ENCODE measurements at places on chromosomes 12 and 14.

DNA sequence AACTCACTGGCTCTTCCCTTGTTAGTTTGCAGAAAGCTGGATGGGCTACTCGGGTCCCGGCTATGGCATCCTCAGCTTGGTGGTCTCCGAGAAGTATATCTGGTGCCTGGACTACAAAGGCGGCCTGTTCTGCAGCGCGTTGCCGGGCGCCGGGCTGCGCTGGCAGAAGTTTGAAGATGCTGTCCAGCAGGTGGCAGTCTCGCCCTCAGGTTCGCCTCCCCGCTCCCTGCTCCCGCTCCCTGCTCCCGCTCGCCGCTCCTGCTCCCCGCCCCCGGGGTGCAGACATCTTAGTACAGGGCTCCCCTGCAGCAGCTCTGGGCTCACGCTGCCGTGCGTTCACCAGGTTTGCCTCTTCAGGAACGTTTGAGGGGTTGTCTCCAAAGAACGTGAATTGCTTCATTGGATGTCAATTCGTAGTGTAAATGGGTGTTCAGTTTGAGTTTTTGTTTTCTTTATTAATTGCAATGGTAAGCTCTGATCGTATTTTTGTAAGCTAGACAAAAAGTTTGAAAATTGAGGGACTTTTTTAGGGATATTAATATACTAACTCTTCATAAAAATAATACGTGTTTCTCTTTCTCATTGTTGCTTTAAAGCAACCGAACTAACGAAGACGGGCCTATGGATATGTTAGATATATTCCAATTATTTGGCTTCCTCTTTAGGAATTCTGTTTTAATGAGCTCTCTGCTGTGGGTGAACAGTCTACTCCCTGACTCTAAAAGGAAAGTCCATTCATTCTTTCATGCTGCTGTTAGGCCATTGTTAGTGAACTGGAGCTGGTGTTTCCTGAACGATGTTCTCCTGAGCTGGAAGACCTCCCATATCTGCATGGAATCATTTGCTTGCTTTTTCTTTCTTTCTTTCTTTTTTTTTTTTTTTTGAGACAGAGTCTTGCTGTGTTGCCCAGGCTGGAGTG lies 71.3 kb downstream of the ANKRD9 start:
- DNase-seq, result peak; percentile 31

GRCh38 chr12:125194987-125195386 lies 129.8 kb downstream of the AACS start:
- DNase-seq, result no peak

DNA sequence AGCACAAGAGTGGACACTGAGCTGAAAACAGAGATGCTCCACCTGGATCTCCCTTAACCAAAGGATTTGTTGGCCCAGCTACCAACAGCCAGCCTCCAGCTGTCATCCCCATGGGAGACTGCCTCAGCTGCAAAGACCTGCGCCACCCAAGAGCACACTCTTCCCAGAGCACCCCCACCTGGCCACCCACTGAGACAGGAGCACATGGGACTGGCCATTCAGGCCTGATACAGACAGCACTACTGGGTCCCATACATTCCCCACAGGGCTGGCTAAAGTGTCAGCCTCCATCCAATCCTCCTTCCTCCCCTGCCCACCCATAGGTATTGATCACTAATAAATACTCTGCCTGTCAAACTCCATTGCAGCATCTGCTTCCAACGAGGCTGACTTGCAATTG lies 241.5 kb downstream of the BCL11B start:
- no peak for DNase-seq

- DNase-seq, result no peak
Measured at GRCh38 chr14:92655419-92656201, 92.8 kb downstream of the LGMN start.

DNA sequence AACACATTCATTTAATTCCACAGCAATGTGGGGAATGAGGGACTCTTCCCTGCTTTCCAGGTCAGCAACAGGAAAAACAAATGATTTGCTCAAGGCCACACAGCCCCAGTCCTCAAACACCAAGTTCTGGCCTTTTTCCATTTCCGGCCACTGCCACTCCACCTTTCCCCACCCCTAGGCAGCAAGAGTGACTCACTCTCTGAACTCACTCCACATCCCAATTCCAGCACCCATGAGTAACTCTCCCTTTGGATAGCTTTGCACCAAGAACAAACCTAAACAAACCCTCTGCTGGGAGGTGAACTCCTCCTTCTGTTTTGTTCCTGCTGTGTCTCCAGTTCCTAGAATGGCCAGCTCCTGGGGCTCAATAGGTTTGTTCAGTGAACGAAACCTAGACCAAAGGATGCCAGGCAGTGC lies 30.4 kb upstream of the PLEKHG6 start:
- peak; percentile 77 for DNase-seq

DNA sequence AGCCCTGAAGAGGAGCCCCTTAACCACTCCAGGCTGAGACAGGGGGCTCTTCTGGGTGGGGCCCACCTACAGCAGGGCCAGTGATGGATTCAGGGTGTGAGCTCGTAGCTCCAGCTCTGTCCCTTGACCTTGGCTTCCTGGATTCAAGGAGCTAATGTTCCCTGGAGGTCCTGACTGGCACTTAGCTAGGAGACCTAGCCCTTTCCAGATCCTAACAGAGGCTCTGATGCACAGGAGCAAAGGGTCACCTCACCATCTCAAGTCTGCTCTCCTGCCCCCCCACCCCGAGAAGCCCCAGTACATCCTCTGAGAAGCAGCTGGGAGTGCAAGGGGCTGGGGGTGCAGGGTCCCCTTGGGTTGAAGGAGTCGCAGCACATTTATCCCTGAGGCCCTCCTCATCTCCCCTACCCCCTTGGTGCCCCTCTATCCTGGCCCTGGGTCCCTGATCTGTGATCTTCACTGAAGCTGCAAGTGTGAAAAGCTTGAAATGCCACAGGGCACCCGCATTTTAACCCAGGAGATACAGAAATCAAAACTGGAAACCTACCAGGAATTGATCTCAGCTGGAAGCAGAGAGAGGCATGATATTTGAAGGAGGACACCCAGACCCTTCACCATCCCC lies 2.9 kb downstream of the RIN3 start:
- DNase-seq, result no peak

- no peak for DNase-seq
Measured at GRCh38 chr14:24376448-24377070, 8.6 kb downstream of the NFATC4 start.

DNA sequence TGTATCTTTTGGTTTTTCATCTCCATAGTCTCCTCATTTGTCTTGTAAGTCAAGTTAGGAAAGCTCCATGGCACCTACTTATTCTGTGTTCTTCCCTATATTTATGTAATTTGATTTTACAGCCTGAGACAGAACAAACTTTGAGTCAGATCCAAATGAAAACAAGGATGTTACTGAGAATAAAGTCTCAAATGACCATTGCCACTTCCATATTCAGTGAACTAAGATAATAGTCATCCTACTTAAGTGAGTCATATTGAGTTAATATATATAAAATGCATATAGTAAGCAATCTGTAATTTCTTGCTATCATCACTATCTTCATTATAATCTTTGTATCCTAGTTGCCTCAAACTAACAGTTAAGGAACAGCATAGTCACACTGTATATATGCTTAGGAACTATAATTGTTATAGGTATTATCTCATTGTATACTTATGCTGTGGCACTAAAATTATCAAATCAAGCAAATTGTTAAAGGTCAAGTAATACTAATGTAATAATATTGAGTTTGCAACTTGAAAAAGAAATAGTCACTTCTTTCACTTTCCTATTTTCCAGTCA lies 30.8 kb downstream of the TMTC3 start:
- DNase-seq, result no peak

GRCh38 chr14:29755311-29756018 lies 172.2 kb downstream of the PRKD1 start:
- DNase-seq, result no peak

DNA sequence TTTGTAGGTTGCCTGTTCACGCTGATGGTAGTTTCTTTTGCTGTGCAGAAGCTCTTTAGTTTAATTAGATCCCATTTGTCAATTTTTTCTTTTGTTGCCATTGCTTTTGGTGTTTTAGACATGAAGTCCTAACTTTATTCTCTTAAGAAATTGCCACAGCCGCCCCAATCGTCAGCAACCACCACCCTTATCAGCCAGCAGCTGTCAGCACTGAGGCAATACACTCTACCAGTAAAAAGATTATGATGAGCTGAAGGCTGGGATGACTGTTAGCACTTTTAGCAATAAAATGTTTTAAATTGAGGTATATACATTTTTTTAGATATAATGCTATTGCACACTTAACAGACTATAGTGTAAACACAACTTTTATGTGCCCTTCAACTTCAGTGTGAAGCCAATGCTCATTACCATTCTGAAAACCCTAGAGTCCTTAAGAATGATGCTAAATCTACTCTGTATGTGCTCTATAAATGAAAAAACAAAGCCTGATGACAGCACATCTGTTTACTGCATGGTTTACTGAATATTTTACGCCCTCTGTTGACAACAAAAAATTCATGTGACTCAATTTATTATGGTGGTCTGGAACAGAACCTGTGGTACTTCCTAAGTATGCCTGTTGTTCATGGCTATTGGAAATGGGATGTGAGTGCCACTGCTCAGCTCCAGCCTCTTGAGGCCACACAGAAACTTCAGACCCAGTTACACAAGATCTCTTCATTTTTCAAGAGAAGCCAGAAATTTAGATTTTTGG lies 197.4 kb downstream of the DUSP6 start:
- DNase-seq, result no peak

DNA sequence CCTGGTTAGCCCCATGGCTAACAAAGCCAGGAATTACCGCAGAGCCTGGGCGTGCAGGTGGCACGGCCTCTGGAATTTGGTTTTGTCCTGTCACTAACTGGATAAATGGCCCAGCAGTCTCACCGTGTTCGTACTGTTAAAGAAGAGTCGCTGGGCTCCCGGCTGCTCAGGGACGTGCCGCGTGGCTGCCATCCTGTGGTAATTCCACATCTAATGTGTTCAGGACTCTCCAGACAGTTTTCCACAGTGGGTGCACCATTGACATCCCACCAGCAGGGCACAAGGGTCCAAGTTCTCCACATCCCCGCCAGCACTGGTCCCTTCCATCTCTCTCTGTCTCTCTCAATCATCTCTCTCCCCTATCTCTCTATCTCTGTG lies 19.6 kb downstream of the NOC4L start:
- no peak for DNase-seq

- no peak for DNase-seq
Measured at GRCh38 chr12:5582018-5582417, 150.1 kb downstream of the NTF3 start.

DNA sequence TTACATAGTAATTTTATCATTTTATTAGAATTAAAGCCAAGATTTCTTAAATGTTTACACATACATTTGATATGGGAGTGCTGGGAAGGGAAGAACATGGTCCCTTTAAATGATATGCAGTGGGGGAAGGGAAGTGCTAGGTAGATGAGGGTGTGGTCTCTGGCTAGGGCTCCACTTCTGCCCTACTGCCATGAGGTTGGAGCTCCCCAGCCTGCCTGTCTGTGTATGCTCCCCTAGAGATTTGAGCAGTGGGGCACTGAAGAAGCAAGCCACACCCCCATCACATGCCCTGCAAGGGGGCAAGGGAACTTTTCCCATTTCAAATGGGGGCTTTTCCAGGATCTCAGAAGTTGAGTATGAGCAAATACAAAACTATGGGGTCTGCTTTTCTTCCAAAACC lies 25.5 kb downstream of the CLECL1 start:
- DNase-seq, result no peak

DNA sequence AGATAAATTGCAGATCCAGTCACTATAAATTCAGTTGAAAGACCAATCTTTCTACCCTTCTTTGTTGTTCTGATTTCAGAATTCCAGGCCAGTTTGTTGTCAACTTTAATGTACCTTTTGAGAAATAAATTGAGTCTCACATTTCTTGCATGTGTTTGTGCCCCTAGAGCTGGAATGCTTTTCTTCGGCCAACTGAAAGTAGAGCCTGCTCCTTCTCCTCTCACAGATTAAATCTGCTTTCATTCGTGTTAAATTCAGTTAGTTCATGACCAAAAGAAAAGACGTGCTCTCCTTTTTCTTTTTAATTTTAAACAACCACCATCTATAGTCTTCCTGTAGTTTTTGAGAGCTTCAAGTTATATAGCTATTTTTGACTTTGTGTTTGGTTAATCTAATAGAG lies 22.9 kb downstream of the SOCS2 start:
- no peak for DNase-seq

DNA sequence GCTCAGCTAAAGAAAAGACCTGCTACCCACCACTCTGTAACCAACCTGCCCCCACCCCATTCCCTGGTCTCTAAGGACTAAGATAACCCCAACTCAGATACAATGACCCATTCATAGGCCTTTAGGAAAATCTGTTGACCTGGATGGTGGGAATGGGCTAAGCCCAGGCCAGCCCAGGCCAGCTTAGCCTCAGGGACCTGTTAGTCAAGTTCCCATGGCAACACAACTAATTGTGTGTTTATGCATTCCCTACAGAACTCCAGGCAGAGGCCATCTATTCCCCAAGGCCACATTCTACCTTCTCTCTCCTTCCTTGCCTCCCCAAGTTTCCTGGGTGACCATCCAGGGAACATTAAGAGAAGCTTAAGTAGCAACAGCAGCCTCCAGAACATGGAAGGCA lies 16.1 kb upstream of the KRT8 start:
- no peak for DNase-seq

GRCh38 chr14:95356245-95356869 lies 36.6 kb upstream of the CLMN start:
- no peak for DNase-seq

DNA sequence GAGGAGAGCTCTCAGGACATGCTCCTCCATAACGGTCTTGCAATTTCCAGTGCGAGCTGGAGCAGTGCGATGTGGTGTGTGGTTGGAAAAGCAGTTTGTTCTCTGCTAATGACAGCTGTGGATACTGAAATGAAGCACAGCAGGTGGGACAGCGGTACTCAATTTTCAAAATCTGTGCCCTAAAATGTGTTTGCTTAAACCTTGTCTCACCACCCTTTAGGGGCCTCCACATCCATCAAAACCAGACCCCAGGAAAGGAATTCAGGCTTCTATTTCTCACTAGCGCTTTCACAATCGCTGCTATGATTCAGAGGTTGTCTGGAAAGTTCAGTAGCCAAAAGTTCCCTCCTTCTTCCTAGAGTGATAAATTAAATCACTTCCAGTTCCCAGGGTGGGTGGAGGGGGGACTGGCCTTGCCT lies 440.8 kb downstream of the EGLN3 start:
- no peak for DNase-seq

DNA sequence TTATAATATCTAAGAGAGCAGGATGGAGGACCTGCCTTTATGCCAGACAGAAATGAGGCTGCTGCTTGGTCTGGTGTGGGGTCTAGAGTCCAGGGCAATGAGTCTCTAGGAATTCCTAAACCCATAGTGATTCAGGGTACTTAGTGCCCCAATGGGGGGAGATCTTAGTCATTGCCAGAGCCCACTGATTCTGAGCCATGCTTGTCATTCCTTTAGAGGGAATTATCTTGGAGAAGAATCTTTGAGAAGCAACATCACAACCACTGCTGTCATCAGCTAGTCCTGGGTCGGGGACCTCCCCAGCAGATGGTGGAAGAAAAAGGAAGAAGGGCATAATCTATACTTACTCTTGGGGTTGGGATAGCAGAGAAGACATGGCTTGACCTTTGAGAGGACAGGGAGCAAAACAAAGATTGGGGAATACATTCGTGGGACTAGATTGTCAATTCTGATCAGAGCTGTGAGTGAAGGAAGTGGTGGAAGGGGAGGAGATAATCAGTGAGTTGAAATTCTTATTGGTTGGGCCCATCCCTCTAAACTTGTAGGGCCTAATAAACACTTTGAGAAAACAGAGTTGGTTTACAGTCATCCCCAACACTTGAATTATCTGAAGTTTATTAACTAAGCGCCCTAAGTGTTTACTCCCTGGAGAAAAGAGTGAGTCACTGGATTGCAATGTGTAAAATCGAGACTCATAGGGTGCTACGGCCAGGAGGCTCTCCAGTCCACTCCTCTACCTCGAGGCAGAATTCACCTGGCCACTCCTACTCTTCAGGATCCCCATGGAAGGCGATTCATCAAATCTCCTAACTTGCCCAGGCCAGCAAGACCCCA lies 3.0 kb upstream of the KRT3 start:
- DNase-seq, result no peak
